Esophagus squamous epithelium (tissue), 5 donors: ENCODE measurements at places on chromosomes 11 and 22.

GRCh38 chr11:67356864-67357561, 3.7 kb upstream of the POLD4 start:
- no peak for DNase-seq

GRCh38 chr11:94469416-94469815, 24.2 kb downstream of the MRE11 start:
- no peak for DNase-seq

GRCh38 chr11:126167488-126167887, 44.0 kb downstream of the RPUSD4 start:
- no peak for DNase-seq

DNA sequence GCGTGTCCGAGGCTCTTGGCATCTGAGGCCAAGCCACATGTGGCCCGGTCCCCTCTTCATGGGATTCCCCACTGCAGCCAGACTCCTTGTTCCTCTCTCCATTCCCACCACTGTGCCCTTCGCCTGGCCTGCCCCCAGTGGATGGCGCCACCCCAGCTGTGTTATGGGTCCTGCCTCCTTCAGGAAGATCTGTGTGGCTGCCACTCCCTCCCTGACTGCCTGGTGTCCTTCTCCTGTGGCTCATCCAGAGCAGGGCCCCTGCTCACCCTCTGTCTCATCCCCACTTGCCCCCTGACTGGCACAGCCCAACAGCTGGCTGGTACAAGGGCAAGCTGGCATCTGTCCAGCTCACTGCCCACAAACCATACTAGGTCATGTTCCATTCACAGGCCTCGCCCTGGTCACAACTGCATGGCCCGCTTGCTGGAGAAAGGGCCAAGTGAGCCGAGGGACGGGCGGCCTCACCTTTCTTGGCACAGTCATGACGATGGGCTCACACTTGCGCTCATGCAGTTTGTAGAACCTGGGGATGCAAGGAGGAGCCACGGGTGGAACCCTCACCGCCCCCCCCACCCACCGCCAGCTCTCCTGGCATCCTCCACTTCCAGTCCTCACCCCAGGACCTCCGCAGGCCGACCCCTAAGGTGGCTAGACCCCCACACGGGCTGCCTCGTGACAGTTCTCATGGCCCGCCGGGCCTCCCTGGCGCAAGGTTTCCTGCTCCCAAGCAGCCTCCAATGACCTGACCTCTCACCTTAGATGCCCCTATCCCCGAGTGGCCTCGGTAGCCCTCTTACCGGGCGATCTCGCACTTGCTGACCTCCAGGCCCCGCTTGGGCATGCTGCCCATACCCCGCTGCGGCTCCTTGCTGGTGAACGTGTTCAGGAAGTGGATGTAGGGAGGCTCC, 2.1 kb upstream of the PTPRCAP start:
- no peak for DNase-seq

DNA sequence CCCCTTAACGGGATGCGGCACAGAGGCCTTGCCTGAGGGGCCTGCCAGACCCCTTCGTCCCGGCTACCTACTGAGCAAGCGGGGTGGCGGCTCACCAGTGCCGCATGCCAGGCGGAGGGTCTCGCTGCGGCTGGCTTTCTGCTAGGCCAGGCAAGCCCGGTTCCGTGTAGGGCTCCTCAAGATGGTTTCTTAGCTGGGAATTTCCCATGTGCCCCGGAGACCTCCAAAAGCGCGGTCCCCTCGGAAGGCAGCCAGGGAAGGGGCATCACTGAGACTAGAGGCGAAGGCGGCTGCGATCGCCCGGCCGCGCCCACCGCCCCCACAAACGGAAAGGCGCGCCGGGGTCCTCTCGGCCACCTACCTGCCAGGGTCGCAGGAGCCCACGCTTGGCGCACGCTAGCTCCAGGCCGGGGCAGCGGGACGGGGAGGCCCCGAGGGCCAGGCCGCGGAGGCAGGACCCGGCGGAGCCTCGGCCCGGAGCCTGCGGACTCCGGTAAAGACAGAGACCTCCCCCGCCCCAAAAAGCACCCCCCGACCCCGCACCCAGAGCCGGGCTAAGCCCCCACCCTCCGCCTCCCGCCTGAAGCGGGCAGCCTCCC, 23.8 kb downstream of the MICAL3 start:
- DNase-seq = no peak

GRCh38 chr11:59281177-59281576, 68.5 kb upstream of the MPEG1 start:
- no peak for DNase-seq

- no peak for DNase-seq
These were observed 747 bp downstream of the TPCN2 start for GRCh38 chr11:69049490-69049867.

- no peak for DNase-seq
These were observed 38.5 kb upstream of the SPON1 start for GRCh38 chr11:13923716-13924650.

DNA sequence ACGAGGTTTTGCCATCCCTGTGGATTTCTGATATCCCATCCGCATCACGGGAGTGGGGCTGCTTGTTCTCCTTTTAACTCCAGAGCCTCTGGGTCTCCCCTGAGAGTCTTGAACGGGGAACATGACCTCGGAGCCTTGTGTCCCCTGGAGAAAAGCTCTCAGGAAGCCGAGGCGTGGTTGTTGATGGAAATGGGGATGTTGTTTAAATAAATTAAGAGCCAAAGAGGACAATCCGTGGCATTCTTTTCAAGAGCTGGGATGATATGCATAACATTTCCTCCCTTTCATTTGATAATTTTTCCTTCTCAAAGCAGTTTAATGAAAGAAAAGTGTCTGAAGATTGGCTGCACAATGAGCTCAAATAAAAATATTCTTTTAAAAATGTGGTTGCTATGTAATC, 14.2 kb downstream of the TSPAN18 start:
- DNase-seq = no peak
